ENCODE measurements at places on chromosomes 3 and 15. TPM values are rescaled to one million over a fixed set of nuclear protein-coding genes. Genes with fewer than 3 reads are reported as not detected.

TAGLN3 gene
- polyA plus RNA-seq = not detected

ICE2 gene
- 52.8 TPM for polyA plus RNA-seq

FAM107A gene
- polyA plus RNA-seq = not detected

KBTBD13 gene
- polyA plus RNA-seq = not detected

ISLR gene
- not detected for polyA plus RNA-seq

C15orf61 gene
- polyA plus RNA-seq = 4.3 TPM

B2M gene
- polyA plus RNA-seq = 23,226 TPM

IQCH gene
- polyA plus RNA-seq = 0.13 TPM
